Renal pelvis (tissue), 12 donors: ENCODE measurements at places on chromosomes 5 and 9. TPM values are rescaled to one million over a fixed set of nuclear protein-coding genes. Genes with fewer than 3 reads are reported as not detected.

Gene PROB1
- polyA plus RNA-seq, result 3.5 TPM

Gene ANP32B
- 273 TPM for polyA plus RNA-seq

Gene CEP72
- polyA plus RNA-seq, result 8.6 TPM

DNA sequence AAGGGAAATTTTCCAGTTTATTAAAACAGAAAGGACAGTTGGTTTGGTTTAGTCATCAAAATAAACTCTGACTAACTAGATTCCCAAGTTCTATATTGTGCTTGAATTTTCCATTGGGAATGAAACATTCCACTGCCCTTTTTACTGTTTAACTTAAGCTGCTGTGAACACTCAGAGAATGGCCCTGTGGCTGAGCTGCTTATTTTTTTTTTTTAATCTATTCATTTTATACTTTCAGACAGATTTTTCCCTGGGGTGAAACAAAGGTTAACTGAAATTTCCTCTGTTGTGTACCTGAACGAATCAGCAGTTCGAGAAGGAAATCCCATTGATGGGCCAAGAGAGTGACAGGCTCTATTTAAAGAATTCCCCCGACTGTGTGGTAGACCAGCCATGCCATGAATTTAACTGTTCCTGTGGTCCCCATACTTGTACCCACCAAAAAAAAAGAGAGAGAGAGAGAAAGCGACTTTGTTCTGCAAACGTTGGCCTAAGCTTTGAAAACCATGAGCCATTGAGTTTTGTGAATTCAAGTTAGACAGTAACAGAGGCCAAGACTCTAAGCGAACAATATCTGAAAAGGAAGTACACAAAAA, 138.7 kb upstream of the GRHPR start:
- DNase-seq, result no peak

DNA sequence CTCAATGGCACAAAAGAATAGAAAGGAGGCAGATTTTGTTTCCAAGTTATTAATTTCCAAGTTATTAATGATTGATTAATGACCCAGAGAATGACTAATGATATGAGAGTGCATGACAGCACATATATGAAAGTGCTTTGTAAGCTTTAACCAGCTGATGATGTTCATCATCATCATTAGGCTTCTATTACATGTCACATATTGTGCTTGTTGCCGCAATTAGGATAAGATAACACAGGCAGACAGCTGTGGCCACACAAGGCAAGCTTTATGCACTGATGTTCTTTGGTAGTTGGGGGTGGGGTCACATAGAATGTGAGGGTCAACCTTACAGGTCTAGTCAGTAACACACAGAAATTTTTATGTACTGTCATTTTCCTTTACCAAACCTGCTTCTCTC, 219.7 kb downstream of the TRPM3 start:
- DNase-seq, result no peak

DNA sequence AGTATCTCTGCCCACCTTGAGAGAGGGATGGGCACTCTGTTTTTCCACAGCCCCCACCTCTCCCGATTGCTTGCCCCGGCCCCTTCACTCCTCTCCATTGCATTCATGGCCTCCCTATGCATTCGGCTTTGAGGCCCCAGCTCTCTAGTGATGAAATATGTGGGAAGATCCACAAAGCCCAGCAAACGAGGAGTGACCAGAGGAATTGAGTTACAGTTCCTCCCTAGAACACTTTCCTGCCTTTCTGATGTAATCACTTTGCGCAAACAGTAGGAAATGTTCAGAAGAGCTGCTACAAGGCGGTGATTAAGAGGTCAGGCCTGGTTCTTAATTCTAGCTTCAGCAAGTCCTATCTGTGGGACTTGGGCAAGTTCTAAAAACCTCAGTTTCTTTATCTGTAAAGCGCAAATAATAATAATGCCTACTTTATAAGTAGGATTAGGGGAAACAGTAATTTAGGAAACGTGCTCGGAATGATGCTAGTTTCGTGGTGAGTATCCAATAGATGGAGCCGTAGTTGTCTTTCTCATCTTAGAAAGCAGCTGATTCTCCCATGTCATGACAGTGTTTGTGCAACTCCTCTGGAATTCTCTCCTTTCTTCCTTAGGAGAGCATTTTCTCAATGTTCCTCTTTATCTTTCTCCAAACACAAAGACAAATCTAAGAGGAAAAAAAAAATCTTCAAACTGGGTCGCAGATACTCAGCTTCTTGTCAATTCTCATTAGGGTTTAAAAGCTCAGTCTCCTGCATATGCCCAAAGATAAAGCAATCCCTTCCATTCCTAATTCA, 99.5 kb upstream of the MSX2 start:
- DNase-seq, result peak; percentile 64

GRCh38 chr5:129905473-129906176, 1.4 kb downstream of the CHSY3 start:
- DNase-seq, result peak; percentile 16

GRCh38 chr5:73298251-73298771, 125.3 kb downstream of the TMEM174 start:
- no peak for DNase-seq

GRCh38 chr9:33225319-33226147, 14.4 kb upstream of the SPINK4 start:
- peak; percentile 72 for DNase-seq

DNA sequence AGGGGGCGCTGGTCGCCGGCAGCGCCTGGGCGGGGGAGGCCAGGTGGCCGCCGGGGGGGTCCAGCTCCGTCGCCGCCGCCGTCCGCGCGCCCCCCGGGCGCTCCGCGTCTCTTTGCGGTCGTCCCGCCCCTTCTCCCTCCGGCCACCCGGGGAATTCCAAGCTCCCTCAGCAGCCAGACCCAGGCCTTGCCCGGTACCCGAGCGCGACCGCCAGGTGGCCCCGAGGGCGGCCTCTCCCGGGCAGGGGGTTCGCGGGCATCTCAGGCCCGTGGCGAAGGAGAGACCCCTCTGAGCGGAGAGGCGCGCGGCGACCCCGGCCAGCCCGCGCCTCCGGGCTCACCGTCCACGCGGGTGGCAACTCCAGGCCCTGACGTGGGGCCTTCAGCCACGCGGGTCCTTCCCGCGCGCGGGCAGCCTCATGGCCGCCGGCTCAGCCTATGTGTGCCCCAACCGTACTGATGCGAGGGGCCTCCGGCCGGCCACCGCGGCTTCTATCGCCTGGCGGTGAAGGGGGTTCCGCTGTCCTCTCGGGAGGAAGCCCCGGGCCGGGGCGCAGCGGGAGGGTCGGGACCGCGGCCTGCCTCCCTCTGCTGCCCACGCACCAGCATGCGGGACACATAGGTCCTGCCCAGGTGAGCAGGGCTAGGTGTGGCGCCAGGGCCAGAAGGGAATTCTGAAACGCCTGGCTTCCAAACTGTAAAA, 529 bp upstream of the NRARP start:
- DNase-seq, result no peak

- no peak for DNase-seq
Observed at GRCh38 chr5:149654231-149654630, 72.9 kb downstream of the ARHGEF37 start.

DNA sequence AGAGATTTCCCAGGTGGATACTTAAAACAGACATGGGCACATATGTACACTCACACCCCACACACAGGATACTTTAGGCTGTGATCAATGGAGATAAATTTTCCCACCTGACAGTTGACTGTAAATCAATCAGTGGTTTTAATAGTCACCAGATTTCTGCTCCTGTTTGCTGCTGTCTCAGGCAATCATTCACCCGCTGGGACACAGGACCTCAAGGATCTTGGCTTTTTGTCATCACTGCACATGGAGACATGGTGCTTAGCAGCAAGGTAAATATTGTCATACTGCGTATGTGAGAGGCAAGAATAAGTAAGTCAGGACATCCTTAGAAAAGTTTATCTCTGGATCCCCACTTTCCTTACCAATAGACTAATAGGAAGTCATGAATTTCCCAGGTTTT, 60.8 kb upstream of the KLF9 start:
- DNase-seq, result no peak

GRCh38 chr9:16985559-16986348, 115.3 kb upstream of the BNC2 start:
- no peak for DNase-seq
